ENCODE measurements at places on chromosomes 3 and 15.
A peak's percentile ranks its signal among the peaks of the same experiment; 100 is the strongest.

DNA sequence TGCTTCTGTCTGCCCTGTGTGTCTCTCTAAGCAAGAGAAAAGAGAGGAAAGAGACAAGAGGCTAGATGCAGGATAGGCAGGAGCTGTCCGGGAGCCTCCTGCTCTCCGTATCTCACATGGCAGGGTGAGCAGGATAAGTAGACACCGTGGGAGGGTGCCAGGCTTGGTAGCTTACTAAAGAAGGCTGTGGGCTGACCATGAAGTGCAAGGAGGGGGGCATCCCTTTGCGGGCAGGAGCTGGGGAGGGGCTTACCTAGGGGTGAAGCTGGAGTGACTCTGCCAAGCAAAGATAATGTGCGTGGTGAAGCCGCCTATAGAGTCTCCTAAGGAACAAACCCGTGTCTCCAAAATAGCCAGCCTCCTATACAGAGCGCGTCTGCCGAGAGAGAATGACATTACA, 33.7 kb upstream of the TMC3 start:
- no peak for DNase-seq

DNA sequence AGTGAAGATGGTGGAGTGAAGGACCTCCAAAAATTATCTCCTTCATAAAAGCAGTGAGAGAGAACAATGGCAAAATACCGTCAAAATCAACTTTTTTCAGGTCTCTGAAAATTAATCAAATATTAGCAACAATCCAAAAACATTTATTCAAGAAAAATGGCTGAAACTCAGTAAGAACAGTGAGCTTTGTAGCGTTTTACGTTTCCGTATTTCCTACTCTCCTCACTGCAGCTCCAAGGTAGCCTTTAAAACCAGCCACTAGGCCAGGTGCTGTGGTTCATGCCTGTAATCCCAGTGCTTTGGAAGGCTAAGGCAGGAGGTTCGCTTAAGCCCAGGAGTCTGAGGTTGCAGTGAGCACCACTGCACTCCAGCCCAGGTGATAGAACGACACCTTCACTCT, 38.5 kb downstream of the ATP10A start:
- DNase-seq, result no peak

GRCh38 chr15:65824031-65824743, 32.1 kb upstream of the DENND4A start:
- peak; percentile 47 for DNase-seq

GRCh38 chr15:46344115-46344724, 709.4 kb downstream of the SQOR start:
- DNase-seq, result no peak

DNA sequence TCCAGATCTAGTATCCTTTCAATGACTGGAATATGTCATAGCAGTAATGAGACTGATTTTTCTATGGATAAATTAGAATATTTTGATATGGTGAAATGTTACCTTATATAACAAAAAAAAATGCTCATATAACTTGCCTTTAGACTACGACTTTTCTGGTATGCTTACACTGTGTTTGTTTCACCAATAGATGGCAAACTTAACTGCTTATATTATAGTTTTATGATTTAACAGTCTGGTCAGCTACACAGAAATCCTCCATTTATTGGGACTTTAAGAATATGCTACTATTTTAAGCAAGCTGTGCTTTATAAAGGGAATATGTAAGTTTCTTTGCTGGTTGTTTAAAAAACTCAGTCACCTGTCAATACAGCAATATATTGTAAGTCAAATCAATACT, 205.6 kb downstream of the VGLL3 start:
- DNase-seq, result no peak

GRCh38 chr3:81650187-81650586, 111.3 kb downstream of the GBE1 start:
- no peak for DNase-seq

- DNase-seq, result no peak
These were observed at the start of gene GABRB3 for GRCh38 chr15:26772154-26773066. GABRB3 (minus strand) TSS chr15:26773066.

- no peak for DNase-seq
These were observed 4.9 kb upstream of the ITIH3 start for GRCh38 chr3:52789746-52790040.

DNA sequence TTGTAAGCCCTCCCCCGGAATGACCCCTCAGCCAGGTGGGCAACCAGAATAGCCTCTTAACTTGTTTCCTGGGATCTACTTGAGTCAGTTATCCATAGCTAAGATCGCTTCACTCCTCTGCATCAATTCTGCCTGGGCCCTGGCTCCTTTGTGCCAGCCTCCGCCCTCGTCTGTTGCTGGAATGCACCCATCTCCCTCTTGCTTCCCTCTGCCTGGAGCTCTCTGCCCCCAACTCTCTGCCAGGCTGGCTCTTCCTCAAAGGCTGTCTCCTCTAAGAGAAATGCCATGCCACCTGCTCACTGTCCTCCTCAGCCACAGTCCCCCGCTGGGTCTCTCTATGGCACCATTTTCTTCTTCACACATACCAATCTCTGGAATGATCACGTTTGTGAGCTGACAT, 240.8 kb downstream of the ADAMTS17 start:
- no peak for DNase-seq

- DNase-seq, result no peak
These were observed 11.0 kb upstream of the BOC start for GRCh38 chr3:113200351-113200750.

DNA sequence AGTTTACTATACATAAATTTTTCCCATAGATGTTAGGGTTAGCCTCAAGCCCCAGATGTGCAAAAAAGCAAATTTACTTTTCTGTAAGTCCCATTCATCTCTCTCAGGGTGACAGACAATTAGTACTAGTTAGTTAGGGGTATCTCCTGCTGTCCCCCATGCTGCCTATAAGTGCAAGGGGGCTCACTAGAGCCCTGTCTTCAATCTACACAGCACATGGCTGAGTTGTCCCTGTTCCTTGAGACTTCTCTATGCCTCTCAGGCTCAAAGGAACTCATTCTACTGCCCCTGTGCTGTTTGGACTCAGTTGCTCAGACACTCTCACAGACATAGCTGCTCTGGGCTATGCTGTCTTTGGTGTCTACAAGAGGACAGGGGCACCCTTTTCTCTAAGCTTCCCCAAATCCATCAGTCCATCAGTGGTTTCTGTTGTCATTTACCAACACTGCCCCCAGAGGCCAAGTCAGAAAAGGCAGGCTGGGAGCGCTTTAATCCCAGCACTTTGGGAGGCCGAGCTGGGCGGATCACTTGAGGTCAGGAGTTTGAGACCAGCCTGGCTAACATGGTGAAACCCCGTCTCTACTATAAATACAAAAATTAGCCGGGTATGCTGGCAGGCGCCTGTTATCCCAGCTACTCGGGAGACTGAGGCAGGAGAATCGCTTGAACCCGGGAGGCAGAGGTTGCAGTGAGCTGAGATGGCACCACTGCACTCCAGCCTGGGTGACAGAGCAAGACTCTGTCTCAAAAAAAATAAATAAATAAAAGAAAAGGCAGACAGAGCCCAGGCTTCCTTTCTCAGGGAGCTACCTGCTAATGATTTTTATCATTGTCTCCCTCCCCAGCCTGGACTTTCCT, 31.4 kb upstream of the PRTG start:
- DNase-seq, result no peak

GRCh38 chr3:127690823-127691452, 18.2 kb downstream of the ABTB1 start:
- no peak for DNase-seq

- DNase-seq, result no peak
These were observed 1.0 kb downstream of the LRCH3 start for GRCh38 chr3:197791892-197792647.

DNA sequence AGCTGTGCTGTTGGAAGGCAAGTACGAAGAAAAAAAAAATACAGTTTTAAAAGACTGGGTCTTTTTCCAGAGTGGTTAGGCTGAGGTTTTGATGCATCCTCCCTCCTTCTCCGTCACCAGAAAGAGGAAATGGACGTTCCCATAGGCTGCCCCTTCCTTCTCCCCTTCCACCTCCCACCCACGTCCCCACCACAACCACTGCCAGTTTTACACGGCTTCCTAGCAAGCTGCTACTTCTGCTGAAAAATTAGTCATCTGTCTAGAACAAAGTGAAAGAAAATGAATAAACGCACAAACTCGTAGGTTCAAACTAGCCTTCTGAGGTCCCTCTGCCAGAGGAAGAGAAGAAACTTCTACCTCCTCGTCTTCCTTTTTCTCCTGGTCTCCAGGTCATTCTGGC, 71.6 kb upstream of the RPL35A start:
- DNase-seq, result no peak

DNA sequence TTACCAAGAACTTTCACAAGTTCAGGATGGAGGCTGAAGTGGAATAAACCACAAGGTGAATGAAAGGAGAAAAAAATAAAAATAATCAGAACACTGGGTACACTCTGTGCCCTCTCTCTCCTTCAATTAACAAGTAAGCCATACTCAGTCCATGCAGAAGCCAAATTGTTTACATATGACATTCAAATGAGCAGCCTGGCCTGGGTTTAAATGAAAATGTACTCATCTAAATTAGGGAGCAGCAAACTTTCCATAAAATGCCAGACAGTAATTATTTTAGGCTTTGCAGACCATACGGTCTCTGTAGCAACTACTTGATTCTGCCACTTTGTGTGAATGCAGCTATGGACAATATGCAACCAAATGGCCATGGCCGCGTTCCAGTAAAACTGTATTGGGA, 376.6 kb downstream of the MAGI1 start:
- no peak for DNase-seq

DNA sequence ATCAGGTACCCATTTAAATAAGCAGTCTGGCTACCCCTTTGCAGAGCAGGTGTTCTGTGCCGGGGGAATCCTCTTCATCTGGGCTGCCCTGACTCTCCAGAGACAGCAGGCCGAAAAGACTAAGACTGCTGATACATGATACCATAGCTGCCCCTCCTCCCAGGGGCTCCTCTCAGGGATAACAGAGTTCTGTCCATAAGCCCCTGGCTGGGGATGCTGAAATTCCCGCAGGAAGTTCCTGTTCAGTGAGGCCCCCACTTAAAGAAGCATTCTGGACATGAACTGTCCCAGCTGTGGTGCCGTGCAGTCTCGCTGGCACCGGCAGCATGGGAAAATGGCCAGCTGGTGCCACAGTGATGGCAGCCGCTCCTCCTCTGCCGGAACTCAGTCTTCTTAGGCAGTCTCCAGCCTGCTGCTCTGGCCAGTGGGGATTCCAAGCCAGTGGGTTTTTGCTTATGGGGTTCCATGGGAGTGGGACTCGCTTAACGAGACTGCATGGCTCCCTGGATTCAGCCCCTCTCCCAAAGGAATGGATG, 1026.2 kb downstream of the NAALADL2 start:
- DNase-seq, result no peak

- no peak for DNase-seq
These were observed 7.6 kb downstream of the MYO9A start for GRCh38 chr15:72110355-72110754.

- DNase-seq, result no peak
These were observed 129.7 kb downstream of the ARNT2 start for GRCh38 chr15:80533790-80534333.

Data from HFF-Myc (cell line).